ENCODE measurements at places on chromosomes 7 and 10.

DNA sequence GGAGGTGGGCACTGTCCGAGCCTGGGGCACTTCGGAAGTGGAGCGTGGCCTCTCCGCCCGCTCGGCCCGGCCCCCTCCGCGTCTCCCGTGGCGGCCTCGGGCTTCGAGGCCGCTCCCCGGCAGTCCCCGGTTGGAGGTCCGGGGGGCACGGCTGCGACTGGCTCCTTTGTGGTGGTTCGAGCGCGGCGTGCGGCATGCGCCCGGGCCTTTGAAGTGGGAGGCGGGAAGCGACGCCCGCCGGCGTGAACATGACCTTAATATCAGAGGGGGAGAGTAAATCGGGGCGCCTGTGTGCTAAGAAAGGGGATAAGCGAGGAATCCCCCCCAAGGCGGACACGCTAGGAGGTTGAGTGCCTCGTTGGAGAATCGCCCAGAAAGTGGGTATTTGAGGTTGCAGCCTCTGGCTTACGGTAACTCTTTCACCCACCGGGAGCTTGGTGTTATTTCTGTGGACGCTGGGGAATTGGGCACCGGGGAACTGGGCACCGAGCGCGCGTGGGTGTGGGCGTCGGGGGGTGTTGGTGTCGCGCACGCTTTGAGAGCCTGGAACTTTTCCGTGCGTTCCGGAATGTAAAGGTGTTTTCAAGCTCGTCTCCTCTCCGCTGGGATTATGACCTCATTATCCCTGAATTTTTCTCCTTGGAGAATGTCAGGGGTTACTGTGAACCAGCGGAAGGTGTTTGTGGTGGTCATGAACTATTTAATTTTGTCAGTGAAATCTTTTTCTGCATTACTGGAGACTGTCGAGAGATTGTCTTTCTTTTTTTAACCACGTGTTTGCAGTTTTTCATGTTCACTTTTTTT is 660 bp downstream of the SUV39H2 start:
- peak; percentile 45 for DNase-seq

DNA sequence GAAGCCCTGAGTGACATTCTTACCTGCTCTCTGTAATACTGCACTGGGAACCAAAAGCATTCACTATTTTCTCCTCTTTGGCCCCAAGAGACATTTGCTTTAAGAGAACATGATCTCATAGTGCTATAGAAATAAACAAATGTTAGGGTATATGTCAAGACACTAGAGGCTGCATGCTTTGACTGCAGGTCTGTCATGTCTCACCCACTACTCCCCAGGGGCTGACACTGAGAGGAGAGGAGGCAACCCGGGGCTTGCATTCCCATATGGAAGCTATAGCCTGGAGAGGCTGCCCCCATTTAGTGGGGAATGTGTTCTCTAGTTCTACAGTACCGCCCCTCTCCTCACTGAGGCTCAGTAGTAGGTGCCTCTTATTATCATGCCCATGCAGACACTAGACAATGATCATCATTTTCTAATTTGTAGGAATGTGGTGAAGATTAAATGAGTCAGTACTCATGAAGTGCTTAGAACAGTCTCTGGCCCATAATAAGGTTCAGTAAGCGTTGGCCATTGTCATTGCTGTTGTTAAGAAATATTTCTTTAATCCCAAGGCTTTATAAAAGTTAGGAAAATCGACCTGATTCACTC is 4.9 kb upstream of the SLF2 start:
- no peak for DNase-seq

DNA sequence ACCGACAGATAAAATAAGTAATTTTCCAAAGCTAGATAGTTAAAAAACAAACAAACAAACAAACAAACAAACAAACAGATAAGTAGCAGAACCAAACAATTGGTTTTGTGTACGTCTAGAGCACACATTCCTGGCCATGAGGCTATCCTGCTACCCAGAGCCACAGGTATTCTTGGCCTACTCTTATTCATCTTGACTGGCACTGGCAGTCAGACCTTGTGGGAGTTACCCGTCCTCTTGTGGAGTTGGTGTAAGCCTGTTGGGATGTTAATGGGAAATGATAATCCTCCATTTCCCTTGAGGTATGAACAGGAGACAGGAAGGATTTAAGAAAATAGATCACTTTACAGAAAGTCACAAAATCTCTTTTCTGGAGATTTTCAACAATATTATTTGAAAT is 142.4 kb upstream of the MEOX2 start:
- DNase-seq: no peak

- DNase-seq: no peak
Measured at GRCh38 chr7:142133731-142134148, 22.2 kb downstream of the MGAM2 start.

DNA sequence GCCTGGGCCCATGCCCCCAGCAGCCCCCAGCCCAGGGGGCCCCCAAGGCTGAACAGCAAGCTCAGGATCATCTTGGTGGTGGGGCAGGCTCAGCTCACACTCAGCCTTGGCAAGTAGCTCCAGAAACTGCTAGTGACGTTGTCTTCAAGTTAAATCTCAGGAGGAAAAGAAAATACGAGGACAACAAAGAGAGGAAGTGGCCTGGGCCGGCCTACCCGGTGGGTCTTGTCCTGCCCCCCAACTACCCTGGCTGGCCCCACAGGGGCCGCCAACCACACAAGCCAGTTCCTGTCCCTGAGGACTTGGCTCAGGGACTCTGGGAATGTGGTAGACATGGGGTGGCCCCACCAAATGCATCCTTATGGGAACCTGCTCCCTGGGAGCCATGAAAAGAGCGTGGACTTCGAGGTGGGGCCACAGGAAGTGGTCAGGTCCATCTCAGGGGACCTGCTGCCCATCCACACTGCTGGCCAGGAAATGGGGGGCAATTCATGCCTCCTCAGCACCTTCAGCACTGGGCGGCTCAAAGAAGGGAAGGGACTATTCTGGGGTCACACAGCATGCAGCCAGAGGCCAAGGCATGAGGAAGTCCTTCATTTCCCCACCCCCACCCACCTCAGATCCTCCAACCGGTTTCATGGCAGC is at the start of gene MMRN2:
Gene MMRN2 (minus strand): TSS at position 145 of the 645 bp plus-strand sequence. CDS start 74 bp downstream, at position 71.
- no peak for DNase-seq

DNA sequence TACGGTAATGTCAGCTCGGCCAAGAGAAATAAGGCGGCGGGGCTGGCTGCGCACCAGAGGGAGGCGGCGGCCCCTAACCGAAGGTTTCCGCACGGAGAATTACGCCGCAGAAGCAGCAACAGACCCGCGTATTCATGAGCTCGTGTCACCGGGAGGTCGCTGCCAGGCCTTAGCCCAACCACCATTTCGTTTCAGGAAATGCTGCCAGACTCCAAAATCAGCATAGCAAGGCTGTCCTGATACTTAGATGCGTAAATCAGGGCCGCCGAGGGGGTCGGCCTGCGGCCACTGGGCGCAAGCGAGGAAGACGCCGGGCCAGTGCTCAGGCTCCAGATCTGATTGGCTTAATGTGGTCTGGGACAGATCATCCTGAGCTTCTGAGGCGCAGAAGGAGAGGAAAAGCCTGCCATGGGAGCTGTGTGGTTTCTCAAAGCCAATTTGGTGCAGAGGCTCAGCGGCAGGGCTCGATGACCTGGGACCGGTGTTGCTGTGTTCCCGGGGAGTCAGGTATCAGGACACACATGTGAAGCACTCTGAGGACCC is 247.9 kb downstream of the BAMBI start:
- DNase-seq: no peak

GRCh38 chr7:42854571-42855118 is 57.2 kb downstream of the C7orf25 start:
- no peak for DNase-seq

GRCh38 chr7:84912993-84913635 is 273.7 kb downstream of the SEMA3D start:
- no peak for DNase-seq

DNA sequence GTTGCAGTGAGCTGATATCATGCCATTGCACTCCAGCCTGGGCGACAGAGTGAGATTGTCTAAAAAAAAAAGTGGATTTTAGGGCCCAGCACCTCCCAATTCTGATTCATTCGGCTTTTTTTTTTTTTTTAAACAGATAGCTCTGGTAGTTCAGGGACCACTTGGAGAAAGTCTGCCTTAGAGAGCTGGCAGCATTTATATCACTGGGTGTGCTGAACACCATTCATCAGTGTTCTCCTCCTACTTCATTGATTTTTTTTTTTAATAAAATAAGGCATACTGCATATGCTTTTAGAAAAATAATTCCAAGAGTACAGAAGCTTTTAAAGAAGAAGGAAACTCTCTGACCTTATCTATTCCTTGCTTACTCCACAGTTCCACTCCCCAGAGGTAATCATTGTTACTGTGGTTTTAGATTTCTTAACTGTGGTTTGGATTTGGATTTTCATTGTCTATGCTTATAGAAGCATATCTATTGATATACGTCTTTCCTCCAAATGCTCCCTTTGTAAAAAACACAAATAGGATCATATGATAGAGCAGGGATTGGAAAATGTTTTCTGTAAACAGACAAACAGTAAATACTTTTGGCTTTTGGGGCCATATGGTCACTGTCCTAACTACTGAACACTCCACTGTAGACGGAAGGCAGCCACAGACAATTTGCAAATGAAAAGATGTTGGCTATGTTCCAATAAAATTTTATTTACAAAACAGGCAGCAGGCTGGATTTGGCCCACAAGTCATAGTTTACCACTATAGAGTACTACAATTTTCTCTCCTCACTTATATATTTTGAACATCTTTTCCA is 21.1 kb upstream of the SAR1A start:
- DNase-seq: no peak

DNA sequence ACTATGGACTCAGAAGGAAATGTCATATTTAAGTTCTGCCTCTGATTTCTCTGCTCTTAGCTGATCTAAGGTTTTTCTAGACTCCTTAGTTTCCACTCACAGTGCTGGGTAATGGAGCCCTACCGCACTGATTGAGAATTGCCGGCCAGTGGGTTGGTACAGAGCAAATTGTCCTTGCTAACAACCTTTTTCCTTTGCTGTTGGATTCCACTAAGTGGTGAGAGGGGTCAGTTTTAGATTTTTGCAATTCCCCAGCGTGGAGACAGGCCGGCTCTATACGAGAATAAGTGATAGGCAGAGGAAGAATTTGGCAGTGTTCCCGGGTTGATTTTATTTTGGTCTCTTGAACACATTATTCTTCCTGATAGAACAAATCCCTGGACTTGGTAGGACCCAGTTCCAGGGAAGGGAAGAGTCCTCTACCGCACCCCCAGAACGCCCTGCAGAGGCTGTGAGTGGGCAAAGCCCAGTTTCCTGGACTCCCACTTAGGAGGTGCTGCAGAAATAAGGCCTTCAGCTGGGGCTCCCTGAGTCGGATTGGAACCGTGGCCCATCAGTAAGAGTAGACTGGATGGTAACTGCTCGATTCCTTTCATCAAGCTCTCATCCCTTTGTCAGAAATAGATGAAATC is 3.0 kb upstream of the NRP1 start:
- DNase-seq: no peak

DNA sequence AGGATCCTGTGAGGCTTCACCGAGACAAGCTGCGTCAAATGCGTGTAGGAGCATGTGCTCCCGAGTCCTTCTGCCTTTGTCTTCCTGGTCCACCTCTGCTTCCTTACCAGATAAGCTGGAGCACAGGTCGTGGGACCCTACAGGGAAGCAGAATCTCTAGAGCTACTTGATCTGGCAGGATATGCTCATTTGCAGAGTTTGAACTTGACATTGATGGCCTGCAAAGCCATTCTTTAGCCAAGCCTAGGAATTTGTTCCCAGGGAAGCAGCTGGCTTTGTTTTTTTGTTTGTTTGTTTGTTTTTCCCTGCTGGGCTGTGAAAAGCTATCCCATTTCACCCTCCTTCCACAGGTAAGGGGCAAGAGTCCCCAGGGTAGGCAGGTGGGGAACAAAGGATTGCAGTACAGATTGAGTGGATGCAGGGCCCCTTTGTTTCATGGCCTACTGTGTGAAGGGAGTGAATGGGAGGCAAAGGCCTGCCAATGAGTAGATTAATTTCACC is 200.0 kb upstream of the BMPER start:
- DNase-seq: no peak

DNA sequence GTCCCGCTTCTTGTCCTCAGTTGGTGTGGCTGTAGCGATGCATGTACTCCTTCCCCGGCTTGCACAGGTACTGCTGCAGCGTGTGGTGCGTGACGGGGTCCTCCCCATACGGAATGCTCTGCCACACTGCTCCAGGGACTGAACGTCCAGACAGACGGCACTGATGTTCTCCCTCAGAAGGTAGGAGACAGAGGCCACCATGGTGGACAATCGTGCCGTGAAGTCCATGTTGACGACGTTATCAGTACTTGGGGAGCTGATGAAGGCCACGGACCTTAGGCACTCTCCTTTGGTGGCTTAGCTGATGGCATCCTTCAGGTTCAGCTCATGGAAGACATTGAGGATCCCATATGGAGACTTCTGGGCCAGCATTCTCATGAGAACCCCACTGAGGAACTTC is 37.4 kb downstream of the AGAP6 start:
- no peak for DNase-seq

DNA sequence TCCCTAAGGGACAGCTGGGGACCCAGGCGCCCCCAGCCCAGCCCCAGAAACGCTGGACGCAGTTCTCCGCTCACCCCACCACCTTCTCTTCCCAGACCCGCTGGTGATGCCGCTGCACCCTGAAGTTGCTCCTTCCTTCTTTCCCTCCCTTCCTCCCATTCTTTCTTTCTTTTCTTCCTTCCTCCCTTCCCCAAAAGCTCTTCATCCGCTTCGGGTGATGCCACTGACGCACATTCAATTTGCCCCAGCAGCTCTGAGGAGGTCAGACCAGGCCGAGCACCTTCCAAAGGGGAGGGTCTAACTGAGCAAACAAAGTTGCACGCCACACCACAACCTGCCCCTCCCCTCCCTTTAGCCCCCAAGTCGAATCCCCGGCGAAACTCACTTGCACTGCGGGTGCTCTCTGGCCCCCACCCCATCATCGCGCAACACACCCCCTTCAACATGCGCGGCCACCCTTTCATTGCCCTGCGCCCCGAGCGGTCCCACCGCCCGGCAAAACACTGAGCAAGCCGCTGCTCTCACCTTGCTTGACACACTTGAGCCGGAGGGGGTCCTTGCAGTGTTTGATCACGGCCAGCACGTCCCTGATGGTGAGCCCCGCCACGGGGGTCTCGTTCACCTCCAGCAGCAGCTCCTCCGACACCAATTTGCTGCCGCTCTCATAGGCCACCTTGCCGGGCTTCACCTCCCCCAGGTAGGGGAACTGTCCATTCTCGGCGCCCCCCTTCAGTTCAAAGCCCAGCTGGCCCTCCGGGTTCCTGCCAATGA is 787 bp downstream of the MAGI2 start:
- no peak for DNase-seq

GRCh38 chr10:20963056-20963455 is 65.9 kb upstream of the NEBL start:
- no peak for DNase-seq

- no peak for DNase-seq
Measured at GRCh38 chr10:43069579-43069978, 7.3 kb upstream of the RET start.

- DNase-seq: no peak
Measured at GRCh38 chr10:78843495-78843894, 225.3 kb upstream of the ZMIZ1 start.

DNA sequence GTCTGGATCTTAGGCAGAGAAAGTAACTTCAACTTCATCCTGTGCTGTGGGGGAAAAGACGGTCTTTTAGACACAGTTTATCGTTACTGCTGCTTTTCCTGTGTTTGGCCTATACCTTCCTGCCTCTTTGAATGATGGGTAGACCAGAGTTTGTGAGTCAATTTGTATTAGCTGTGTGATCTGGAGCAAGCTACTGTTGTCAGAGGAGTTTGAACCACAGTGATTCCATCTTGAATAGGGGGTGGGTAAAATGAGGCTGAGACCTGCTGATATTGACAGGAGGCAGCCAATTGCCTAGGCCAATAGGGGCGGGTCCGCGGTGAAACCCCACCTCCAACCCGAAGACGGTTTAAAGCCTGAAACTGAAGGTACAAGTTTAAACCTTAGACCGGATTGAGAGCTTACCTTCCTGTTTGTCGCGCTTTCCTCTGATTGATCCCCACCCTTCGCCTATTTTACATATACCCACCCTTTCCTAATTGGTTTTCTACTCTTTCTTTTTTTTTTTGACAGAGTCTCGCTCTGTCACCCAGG is 35.8 kb upstream of the EIF4H start:
- peak; percentile 48 for DNase-seq
